Fibroblast of the aortic adventitia (primary cell): ENCODE measurements at places on chromosomes 3 and 15. TPM values are rescaled to one million over a fixed set of nuclear protein-coding genes. Genes with fewer than 3 reads are reported as not detected.

DNA sequence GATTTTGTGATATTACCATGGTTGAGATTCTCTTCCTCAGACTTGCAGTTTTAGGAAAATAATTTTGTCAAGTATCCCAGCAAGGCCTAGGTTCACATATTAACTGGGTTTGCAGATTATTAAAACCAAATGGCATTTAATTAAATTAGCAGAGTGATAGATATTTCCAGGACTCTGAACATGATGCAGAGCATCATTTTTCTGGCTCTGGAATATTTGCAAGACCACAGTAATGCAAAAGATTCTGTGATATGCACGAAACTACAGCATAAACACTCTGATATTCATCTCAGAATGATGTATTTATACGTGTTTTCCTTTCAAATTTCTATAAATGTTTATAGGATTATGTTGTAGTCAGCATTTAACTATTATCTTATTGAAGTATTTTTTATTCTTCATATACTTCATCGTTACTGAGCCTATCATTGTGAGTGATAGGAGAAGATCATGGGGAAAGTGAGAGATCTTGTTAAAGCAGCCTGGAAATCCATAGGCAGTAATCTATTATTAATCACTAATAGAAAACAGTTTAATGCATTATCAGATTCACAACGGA, 1245.6 kb downstream of the OTOL1 start:
- no peak for DNase-seq

DNA sequence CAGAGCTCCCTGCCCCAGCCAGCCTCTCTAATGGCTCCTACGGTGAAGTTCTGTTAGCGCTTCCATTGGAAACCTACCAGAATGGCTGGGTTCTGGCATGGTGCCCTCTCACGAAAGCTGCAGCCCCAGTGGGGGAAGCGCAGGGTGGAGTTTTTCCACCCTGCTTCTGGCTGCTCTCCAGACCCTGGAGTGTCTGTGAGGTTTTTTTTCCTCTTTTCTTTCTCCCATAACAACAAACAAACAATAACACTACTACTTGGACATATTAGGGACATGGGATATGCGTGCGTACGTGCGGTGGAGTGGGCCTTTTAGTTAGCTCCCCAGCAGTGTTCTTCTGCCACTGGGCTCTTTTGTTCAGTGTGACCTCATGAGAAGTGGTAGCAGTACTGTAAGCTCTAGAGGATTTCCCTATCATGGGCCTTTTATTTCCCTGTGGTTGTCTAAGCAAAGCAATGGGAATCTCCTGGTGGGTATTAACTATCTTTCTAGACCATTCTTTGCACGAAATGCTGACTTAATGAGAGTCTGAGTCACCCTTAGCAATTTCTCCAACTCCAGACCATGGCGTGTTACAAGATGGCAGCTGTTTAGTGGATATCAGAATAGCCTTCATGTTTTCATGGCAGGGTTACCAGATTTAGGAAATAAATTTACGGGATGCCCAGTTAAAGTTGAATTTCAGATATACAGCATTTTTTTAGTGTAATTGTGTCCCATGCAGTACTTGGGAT, 161.9 kb downstream of the FNDC3B start:
- peak; percentile 98 for DNase-seq

GRCh38 chr15:68097029-68097428, 42.9 kb downstream of the PIAS1 start:
- DNase-seq = peak; percentile 11

GRCh38 chr3:133209871-133210550, 171.8 kb downstream of the TMEM108 start:
- DNase-seq = peak; percentile 14

DNA sequence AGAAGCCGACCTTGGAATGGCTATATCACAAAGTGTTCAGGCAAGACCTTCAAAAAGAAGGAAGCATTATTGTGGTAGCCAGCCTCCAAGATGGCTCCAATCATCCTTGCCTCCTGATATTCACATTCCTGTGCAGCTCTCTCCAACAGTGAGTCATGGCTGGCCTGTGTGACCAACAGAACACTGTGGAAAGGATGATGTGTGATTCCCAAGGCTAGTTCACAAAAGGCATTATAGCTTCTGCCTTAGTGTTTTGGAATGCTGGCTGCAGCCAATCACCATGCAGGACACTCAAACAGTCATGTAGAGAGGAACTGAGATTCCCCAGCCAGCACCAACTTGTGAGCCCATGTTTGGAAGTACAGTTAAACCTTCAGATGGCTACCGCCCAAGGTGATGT, 102.6 kb downstream of the EFL1 start:
- peak; percentile 98 for DNase-seq

DNA sequence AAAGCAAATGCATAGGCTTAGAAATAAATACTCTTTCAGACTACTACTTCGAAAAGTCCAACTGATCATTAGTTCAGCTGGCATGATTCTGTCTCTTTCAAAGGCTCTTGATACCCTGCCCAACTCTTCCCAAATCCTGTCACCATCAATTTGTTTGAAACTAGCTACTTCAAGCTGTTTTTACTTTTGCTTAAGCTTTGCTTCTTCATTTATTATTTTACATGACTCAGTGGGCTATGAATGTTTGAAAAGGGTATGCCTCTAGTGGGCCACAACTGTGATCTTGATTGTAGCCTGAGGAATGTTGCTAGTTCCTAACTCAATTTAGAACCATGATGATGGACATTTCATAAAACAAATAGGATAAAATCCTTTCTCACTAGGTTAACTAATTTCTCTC, 340.8 kb downstream of the NAALADL2 start:
- no peak for DNase-seq

- no peak for DNase-seq
These were observed 56.3 kb downstream of the ISG20 start for GRCh38 chr15:88695101-88695500.

- no peak for DNase-seq
These were observed 62.7 kb downstream of the NPTN start for GRCh38 chr15:73570355-73571032.

DNA sequence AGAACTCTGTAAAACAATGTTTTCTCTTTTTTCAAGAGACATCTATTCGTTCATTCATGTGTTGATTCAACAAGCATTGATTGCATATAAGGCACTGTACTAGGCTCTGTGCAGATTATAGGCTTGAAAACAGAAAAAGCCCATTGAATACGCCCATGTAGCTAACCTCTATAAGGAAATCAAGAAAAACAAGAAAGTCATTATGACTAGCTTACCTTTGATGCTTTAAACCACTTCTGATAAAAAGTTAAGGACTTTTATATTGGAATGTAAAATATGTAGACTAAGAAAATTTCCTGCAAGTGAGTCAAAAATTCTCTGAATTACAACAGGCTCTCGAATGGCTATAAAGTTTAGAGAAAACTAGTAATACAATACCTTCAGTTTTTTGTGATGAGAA, 92.5 kb downstream of the BDH1 start:
- DNase-seq = peak; percentile 50

DNA sequence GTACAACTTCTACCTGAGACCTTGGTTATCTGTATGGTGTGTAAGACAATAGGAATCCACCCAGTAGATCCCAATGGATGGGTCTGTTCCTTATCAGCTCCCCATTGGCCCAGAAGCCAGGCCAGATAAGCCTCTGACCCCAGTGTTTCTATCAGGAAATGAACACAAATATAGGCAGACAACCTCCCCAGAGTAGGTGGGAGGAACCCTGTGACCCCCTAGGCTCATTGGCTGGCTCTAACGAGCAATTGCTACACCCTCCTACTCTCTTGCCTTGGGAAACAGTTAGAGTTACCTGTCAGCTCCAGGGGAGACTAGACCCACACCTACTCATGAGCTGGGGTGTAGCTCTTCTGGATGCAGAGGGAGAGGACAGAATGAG, 299.9 kb downstream of the UACA start:
- peak; percentile 10 for DNase-seq

- DNase-seq = peak; percentile 21
These were observed 33.2 kb upstream of the ACP3 start for GRCh38 chr3:132283916-132284405.

DNA sequence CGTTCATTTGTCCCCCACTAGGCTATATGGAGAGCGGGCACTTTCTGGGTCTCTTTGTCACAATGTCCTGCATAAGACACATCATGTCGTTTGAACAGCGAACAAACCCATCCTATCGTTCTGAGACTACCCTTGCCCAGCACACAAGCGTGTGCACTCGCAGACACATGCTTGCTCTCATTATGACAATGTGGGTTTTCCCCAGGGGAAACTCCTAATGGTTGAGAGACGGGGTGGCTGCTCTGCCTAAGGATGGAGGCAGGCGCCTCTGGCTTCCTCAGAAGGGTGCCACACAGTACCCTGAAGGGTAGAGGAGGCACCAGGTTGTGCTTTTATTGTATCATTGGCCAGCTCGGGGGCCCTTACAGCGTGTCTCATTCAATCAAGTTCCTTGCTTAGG, 51.0 kb upstream of the MYZAP start:
- no peak for DNase-seq

DNA sequence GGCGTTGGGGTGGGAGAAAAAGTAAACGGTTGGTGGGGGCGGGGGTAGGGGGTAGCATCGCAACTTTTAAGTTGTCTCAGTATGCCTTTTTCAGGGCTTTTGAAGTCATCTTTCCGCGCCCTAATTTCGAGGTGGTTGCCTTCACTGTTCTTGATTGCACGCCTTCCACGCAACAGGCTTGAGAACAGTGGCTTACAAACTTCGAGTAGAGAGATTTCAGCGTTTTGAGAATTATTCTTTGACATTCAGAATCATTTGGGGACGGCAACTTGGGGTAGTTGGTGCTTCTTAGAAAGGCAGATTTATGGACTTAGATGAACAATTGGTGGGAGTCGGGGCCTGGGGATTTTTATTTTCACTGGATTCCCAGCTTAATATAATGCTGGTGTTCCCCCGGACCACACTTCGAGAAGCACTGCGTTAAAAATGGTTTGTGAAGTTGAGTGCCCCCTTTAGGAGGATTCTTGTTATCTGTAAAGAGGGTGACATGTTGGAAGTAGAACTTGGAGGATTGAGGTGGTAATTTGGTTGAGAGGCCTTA, 880 bp downstream of the PPP4R2 start:
- DNase-seq = peak; percentile 68

DNA sequence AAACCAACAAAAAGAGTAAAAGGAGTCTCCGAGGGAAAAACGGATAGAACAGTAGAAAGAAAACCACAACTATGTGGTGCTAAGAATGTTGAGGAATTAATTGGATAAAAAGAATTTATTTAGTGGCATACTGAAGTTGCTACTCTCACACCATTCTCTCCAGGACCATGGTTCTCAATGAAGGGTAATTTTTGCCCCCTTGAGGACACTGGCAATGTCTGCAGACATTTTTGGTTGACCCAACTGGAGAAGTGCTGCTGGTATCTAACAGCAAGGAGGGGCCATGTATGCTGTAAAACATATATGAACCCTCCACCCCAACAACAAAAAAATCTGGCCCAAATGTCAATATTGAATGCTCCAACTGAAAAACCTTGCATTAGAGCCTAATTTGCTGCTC, 85.9 kb upstream of the CSPG5 start:
- DNase-seq = no peak

DNA sequence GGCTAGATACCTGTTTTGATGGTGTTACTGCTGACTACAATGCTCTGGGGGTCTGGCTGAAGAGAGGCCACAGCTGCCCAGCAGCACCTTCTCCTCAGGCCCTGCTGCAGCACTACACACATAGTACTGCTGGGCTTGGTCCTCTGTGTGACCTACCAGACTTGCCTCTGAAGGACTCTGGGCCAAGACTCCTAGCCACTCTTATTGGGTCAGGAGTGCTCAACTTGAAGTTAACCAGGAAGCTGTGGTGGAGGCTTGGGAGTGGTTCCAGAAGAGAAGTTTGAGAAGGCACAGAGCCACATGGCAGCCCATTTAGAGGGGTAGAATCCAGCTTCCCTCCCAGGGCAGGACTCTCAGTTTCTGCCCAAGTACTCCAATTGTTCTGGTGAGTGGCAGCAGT, 16.6 kb downstream of the ELP6 start:
- no peak for DNase-seq

DNA sequence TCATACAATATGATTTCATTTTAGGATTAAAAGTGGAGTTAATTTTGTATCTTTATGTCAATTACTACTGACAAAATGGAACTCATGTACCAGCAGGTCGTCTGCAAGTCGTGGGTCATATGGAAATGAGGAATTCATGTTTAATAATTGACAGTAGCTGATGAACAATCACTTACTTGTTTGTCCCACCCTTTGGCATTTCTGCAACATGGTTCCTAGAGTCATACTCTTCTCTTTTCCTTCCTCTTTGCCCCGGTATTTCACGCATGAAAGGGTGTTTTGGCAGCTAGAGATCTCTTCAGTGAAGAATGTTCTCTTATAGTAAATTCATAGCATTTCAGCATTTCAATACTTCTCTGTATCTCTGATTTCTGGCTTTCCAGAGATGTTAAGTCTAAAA, 133.3 kb upstream of the SLC24A5 start:
- DNase-seq = no peak

- DNase-seq = no peak
These were observed 78.9 kb downstream of the FAM81A start for GRCh38 chr15:59516655-59517461.

GRCh38 chr3:150319900-150320299, 88.2 kb upstream of the TSC22D2 start:
- DNase-seq = peak; percentile 95

DNA sequence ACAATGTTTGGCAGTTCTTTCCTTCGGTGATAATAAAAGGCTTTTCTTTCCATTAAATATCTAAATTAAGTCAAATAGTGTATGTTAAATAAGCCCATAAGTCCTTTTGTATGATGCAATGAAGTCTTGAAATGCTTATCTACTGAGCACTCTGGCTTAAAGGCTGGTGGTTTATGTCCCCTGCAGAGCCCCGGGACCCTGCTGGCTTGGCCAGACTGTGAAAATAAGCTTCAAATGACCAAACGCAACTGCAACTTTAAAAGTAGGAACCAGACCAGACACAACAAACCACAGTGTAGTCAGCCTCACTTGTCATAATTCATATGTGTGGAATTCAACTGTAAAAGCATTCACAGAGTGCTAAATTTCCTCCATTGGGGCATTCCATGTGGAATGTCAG, 72.5 kb downstream of the FOXP1 start:
- peak; percentile 92 for DNase-seq

Gene RARRES1
- total RNA-seq = 39.3 and 47.8 TPM in 2 replicates

Gene DLEC1
- 0.09 and 0.25 TPM in 2 replicates for total RNA-seq

Gene SPINT1
- not detected in 2 replicates for total RNA-seq

Gene SIDT1
- not detected in 2 replicates for total RNA-seq

Gene ZNF774
- 1.4 and 2.3 TPM in 2 replicates for total RNA-seq

Gene TF
- total RNA-seq = under 0.01 and 4.0 TPM in 2 replicates

Gene BFSP2
- not detected in 2 replicates for total RNA-seq
